ENCODE measurements at places on chromosomes 3 and 15.

- no peak for DNase-seq
Observed at GRCh38 chr15:91694131-91694830, 159.2 kb upstream of the SLCO3A1 start.

- no peak for DNase-seq
Observed at GRCh38 chr3:142601713-142602112, 5.5 kb downstream of the PLS1 start.

DNA sequence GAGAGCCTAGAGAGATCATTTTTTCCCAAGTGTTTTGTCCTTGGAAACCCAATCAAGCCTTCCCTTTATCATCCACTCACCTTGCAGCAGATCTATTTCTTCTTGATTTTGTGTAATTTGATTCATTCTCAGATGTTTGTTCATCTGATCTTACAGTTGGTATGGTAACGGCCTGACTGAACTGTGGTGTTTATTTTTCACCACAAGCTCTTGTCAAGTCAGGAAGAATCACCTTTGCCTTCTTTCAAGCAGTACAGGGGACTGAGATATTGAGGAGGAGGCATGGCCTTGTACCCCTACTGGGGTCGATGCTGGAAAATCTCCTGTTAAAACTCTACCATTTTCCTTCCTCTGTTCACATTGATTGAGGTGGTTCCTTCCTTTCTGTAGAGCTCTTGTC, 361.4 kb upstream of the CFAP20DC start:
- DNase-seq, result no peak

GRCh38 chr3:55556619-55557537, 69.8 kb upstream of the WNT5A start:
- DNase-seq, result no peak

GRCh38 chr15:39215015-39215414, 365.9 kb upstream of the THBS1 start:
- DNase-seq, result no peak
